ENCODE measurements at places on chromosomes 13 and 19. TPM values are rescaled to one million over a fixed set of nuclear protein-coding genes. Genes with fewer than 3 reads are reported as not detected.

GRCh38 chr13:45865414-45865813, 13.9 kb upstream of the SIAH3 start:
- H3K27ac ChIP-seq: no peak overlapping the region
- DNase-seq: no peak
- H3K27me3 ChIP-seq: no peaks in the 10 kb centered on the region
- H3K4me3 ChIP-seq: no peak overlapping the region

GRCh38 chr19:1003283-1003682, 3.1 kb downstream of the GRIN3B start:
- H3K4me1 ChIP-seq: peaks cover 13% of the 10 kb centered on the region
- peaks cover 10% of the 10 kb centered on the region for H3K27me3 ChIP-seq
- no peak overlapping the region for H3K27ac ChIP-seq
- no peaks in the 10 kb centered on the region for H3K36me3 ChIP-seq

- H3K27ac ChIP-seq: no peak overlapping the region
- H3K27me3 ChIP-seq: no peaks in the 10 kb centered on the region
- H3K36me3 ChIP-seq: no peaks in the 10 kb centered on the region
Observed at GRCh38 chr13:91882918-91883317, 484.5 kb downstream of the GPC5 start.

GRCh38 chr13:80329250-80329649, 11.7 kb downstream of the SPRY2 start:
- DNase-seq: no peak
- H3K4me1 ChIP-seq: no peaks in the 10 kb centered on the region
- H3K36me3 ChIP-seq: no peaks in the 10 kb centered on the region
- H3K4me3 ChIP-seq: no peak overlapping the region
- no peaks in the 10 kb centered on the region for H3K27me3 ChIP-seq

DNA sequence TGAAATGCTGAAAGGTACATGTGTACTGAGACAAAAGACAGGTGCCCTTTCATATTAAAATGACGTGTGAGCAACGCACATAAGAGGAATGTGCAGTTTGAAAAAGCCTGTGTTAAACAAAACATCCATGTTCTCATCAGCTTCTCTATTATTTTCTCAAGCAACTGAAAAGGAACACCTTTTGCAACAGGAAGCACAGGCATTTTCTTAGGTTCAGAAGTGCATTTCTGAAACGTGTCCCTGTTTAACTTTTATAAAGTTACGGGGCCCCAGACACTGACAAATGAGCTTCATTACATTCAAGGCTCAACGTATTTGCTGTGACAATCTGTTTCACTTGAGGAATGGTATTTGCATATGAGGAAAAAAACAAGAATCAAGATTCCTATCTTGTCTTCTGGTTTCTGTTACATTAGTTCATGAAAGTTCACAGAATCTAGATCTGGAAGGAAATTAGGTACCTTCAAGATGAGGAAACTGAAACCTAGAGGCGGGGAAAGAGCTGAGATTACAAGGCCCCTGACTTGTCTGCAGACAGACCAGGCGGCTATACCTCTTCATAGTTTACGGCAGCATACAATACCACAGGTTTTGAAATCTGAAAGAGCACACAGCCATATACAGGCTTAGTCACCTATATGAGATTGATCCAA, 431.7 kb downstream of the KLF12 start:
- DNase-seq: no peak
- H3K36me3 ChIP-seq: no peaks in the 10 kb centered on the region
- no peaks in the 10 kb centered on the region for H3K4me1 ChIP-seq
- no peak overlapping the region for H3K4me3 ChIP-seq
- no peak overlapping the region for H3K27ac ChIP-seq

- no peaks in the 10 kb centered on the region for H3K27me3 ChIP-seq
- DNase-seq: no peak
- H3K4me3 ChIP-seq: no peak overlapping the region
- no peak overlapping the region for H3K27ac ChIP-seq
- H3K4me1 ChIP-seq: peaks cover 10% of the 10 kb centered on the region
Observed at GRCh38 chr19:55472463-55472862, 4.0 kb upstream of the ZNF628 start.

DNA sequence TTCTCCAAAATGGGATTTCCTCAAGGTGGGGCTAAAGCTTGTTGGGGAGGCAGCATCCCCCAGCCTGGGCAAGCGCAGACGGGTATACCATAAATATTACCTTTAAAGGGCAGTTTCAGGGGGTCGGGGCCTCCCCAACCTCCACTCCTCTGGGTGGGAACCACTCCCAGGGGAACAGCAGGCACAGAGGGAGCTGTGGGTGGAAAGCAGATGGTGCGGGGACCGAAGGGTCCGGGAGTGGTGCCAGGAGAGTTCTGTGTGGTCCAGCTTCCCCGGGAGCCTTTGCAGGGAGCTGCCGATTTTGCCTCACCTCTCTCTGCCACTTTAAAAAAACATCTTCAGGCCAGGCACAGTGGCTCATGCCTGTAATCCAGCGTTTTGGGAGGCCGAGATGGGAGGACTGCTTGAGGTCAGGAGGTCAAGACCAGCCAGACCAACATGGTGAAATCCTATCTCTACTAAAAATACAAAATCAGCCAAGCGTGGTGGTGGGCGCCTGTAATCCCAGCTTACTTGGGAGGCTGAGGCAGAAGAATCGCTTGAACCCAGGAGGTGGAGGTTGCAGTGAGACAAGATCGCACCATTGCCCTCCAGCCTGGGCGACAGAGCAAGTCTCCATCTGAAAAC, 5.5 kb downstream of the MAST3 start:
- no peak overlapping the region for H3K27ac ChIP-seq
- H3K4me1 ChIP-seq: peaks cover 49% of the 10 kb centered on the region
- DNase-seq: no peak
- H3K36me3 ChIP-seq: no peaks in the 10 kb centered on the region

DNA sequence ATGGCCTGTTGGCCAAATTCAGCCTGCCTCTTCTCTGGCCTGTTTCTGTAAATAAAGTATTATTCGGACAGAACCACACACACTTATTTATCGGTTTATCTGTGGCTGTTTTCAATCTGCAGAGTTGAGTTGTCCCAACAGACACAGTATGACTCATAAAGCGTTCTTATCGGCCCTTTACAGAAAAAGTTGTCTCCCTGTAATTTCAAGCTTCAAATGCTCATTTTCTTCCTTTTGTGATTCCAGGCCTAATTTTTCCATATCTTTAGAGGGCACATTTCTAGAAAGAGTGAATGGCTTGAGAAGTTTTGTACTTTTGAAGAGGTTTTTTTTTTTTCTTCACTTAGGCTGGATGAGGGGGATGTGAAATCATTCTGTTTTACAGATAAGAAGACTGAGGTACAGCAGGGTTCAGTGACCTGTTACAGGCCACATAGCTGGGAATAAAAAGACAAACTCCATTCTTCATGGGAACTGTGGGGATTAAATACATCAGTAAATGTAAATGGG, 440.9 kb downstream of the TSHZ3 start:
- no peak overlapping the region for H3K4me3 ChIP-seq
- DNase-seq: no peak

GRCh38 chr19:49196527-49197240, 39.1 kb downstream of the TRPM4 start:
- peaks cover 32% of the 10 kb centered on the region for H3K4me1 ChIP-seq
- H3K27me3 ChIP-seq: no peaks in the 10 kb centered on the region
- H3K27ac ChIP-seq: no peak overlapping the region

GRCh38 chr13:35966024-35966423, 165.2 kb downstream of the DCLK1 start:
- H3K27ac ChIP-seq: no peak overlapping the region
- H3K36me3 ChIP-seq: no peaks in the 10 kb centered on the region
- H3K4me3 ChIP-seq: no peak overlapping the region
- DNase-seq: no peak
- H3K27me3 ChIP-seq: no peaks in the 10 kb centered on the region
- no peaks in the 10 kb centered on the region for H3K4me1 ChIP-seq

Gene CEACAM7
- polyA plus RNA-seq: not detected

Data from CD14-positive monocyte (primary cell).